ENCODE measurements at places on chromosomes 1 and 21.

DNA sequence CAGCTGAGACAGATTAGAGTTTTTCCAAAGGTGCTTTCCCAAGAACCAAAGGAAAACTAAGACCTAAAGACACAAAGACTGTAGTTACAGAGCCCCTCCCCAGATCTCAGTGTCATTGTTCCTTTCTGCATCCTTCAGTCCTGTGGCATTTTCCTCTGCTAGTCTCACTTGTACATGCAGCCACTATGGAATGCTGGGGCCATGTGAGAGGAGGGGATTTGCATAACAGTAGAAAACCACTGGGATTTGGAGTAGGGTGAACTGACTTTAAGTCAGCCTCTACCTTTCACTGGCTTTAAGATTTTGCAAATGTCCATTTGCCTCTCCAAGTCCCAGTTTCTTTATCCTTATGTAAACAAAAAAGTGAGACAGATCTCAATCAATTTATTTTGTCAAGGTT, 119.4 kb upstream of the F3 start:
- no peak for DNase-seq

GRCh38 chr1:18661404-18662285, 31.0 kb downstream of the PAX7 start:
- no peak for DNase-seq

DNA sequence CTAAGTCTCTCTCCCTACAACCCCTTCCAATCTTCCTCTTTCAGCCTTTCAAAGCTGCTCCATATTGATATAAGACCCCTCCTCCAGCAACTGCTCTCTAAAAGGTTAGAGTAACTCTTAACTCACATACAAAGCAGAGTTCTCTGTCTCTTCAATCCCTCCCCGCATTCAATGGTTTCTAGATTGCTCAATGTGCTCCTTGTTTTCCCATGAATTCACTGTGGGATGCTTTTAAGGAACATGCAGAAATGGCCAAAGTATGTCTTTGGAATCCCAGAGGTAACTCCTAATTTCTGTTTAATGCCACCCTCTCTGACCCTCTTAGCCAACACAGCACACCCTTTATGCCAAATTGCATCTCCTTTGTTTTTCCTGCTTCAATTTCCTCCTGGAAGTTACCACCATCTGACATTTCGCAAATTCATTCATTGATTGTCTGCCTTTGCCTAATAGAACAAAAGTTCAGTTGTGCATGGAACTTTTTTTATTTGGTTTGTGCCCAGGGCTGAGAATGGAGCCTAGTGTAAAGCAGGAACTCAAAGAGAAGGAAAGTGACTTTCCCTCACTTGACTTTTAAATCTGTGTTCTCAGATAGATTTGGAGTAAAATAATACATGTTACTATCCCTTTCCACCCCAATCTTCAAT, 172.7 kb upstream of the C8B start:
- DNase-seq, result no peak

- DNase-seq, result no peak
These were observed 41.1 kb downstream of the RGS21 start for GRCh38 chr1:192357924-192358323.

- no peak for DNase-seq
These were observed 37.8 kb downstream of the MEGF6 start for GRCh38 chr1:3573500-3573899.

DNA sequence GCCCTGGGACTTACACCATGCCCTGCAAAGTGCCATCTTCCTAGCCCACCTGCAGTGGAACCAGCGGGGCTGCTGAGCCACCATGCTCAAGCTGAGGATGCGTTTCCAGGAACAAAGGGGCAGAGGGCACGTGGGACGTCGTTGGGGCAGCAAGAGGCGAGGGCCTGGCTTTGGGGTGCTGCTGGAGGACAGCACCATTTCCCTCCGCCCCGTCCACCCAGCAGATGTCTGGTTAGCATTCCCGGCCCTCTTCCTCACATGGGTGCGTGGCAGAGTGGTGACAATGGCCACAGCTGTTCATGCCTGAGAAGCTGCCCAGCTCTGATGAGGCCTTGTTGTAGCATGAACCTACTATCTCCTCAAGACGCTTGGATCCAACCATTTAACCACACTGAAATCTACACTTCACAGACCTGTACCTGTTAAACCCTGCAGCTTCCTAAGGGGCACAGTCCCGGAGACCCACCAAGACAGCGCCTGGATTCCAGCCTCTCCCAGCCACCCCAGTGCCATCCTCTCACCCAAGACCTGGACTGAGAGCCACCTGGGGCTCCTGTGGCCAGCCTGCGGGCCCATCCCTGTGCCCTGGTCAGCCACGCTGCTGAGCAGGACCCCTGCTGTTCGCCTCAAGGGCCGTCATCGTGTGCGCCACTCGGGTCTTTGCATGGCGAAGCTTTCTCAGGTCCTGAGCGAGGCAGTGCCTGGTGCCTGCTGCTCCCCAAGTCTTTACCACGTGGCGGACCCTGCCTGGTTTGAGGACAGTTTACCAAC, 33.2 kb downstream of the SLC45A1 start:
- no peak for DNase-seq

DNA sequence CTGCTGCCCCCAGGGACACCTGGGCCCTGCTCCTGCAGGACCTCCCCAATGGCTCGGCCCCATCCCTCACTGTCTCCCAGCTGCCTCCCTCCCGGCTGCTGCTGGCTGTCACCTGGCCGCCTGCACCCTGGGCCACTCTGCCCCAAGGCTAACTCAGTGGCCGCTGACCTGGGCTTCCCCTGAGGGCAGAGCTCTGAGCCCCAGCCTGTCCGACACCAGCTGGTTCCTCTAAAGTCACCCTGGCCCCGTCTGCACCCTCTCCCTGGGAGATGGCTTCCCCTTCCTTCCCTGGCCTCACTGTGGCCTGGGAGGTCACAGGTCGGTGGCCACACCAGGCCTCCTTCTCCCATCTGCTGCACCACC, 15.0 kb downstream of the ITGB2 start:
- no peak for DNase-seq
